Activated CD4-positive, alpha-beta T cell treated with anti-CD3 and anti-CD28 coated beads, Interleukin-2, amount 50 U/mL, for 1 hour (primary cell): ENCODE measurements at places on chromosomes 5 and 9.

DNA sequence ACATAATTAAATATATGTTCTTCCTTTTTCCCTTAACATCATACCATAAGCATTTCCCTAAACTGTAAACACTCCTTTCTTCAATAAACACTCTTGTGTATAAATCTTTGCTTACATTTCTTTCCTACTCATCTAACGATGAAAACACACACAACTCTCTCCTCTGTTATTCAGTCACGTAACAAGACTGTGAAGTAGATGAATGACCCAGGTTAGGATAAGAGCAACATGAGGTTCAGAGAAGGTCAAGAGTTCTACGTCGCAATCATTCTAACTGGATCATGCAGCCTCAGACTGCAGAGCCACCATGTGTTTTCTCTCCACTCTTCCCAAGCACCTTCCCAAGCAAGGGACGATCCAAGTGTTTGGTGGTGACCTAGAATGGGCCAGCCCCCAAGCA is 70.5 kb upstream of the SPTLC1 start:
- DNase-seq, result no peak

DNA sequence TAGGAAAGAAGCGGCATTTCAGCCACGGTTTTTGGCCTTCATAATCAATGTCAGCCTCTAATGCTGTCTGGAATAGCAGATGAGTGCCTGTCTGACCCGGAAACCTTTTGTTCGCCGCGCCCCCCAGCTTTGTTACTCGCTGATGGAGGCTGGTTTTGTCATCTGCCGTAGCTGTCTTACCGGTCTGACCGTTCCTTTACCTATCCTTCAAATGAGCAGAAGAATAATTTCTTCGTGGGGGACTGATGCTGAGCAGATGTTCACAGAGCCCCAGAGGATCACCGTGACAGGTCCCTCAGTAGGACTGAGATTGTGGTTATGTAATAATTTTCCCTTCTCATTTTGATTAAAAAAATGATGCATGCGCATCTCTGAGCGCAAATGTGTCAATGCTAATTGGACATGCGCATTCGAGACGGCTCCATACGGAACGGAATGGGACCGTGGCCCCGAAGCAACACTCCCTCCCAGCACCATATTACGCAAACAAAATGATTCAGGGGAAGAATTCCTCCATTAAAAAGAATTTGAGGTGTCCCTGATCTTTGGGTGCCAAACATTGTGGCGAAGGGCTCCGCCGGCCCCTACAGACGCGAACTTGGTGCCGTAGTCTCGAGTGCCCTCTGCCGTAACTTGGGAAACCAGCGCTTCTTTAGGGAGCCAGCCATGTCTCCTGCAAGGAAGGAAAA is 27.6 kb downstream of the TLX3 start:
- DNase-seq, result no peak

DNA sequence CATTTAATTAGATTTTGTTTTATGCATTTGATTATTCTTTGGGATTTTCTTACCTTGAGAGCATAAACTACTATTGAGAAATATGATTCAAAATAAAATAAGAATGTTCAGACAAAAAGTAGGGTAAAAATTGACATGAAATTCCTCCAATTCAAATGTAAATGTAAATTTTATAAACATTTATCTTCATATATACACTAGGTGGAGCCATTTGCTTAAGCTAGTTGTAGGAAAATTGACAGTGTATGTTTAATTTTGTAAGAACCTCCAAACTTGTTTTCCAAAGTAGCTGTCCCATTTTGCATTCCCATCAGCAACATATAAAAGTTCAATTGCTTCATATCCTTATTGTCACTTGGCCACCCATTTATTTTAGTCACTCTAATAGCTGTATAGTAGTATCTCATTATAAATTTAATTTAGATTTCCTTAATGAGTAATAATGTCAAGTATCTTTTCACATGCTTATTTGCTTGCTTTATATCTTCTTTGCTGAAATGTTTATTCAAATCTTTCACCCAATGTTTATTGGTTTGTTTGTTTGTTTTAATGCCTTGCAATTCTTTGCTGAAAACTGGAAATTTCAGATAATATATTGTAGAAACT is 37.6 kb upstream of the SLCO6A1 start:
- no peak for DNase-seq

- no peak for DNase-seq
These were observed 906.3 kb upstream of the DMAC1 start for GRCh38 chr9:8705861-8706260.

- no peak for DNase-seq
These were observed 117.8 kb downstream of the PTTG1 start for GRCh38 chr5:160539431-160539830.

GRCh38 chr5:173778152-173778782 is 109.9 kb upstream of the CPEB4 start:
- no peak for DNase-seq

- DNase-seq, result no peak
These were observed 21.0 kb upstream of the IER5L start for GRCh38 chr9:129199044-129199435.

DNA sequence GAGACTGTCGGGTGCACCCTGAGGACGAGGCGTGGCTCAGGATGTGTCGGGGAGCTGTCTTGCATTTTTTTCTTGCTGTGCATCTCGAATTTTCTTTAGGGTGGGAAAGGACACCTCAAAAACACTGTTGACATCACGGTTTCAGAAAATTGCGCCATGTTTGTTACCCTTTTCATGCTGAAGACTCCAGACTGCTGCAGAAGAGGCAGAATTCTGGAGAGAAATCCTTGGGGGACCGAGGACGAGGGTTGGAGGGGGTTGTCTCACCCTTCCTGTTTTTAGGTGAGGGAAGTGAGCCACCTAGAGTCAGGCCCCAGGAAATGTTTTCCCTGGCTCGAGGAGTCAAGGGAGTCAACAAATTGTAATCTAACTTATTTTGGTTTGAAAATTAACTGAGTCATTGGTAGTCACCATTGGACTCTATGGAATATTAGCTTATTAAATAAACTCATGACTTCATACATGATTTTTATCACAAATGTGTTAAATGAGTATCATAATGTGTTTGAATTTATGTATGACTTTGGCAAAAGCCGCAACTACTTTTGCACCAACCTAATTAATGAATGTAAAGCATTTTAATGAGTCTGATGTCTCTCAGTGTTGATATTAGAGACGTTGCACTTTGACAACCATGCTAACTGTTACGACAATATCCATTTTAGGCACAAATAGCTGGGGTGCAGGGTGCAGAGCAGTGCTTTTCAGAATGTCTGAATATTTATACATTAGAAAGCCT is 724 bp upstream of the LYSMD3 start:
- peak; percentile 40 for DNase-seq

DNA sequence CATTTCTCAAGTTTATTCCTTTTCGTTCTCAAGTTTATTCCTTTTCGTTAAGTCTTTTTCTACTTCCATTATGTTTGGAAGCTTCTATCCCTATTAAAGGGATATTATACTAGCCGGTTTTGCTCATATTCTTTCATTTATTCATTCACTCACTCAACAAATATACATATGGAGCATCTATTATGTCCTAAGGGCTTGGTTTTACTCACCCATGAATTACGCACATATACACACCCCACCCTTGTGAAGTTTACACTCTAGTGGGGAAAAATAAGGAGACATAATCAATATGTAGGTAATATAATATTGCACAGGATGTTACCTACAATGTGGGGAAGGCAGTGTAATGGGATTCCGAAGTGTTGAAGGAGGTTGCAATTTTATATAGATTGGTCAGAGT is 90.5 kb downstream of the ACTL7B start:
- no peak for DNase-seq

DNA sequence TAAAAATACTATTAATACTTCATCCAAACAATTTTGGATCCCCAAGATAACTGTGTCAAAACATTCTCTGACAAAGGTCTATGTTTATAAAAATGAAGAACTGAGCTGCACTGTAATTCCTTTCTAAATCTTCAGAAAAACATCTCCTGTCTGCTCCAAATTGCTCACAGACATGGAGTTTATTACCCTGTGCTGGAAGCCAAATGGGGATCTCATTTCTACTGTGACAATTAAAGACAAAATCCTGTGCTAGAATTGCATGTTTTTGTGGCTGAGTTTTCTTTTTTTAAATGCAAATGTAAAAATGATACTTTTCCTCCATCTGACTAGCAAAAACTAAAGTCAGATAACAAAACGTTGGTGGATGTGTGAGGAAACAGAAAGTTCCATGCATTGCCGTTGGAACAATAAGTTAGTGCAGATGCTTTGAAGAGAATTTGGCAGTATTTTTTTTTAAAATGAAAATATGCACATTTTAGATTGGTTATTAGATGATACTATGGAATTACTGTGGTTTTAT is 93.5 kb downstream of the GNA14 start:
- no peak for DNase-seq

DNA sequence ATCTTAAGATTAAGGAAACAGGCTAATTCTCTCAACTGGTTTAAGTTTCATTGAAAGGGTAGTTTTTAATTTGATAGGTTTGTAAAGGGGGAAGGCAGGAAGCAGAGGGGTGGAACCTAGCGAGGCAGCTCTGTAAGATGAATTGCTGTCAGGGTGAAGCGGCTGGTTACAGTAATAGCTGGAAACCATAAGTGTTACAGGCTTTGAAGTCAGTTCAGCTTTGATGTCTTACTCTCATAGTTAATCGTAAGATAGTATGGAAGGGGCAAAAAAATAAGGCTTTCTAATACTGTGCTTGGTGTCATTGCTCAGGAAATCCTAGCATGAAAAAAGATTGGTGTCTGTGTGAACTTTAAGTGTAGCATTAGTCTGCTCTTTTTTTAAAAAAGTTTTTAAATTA is 20.3 kb downstream of the POU5F2 start:
- DNase-seq, result no peak
